ENCODE measurements at places on chromosomes 6 and 20.

- DNase-seq, result no peak
Measured at GRCh38 chr20:41098703-41099250, 38.6 kb upstream of the PLCG1 start.

GRCh38 chr6:2807342-2808090, 34.1 kb downstream of the SERPINB1 start:
- DNase-seq, result no peak

DNA sequence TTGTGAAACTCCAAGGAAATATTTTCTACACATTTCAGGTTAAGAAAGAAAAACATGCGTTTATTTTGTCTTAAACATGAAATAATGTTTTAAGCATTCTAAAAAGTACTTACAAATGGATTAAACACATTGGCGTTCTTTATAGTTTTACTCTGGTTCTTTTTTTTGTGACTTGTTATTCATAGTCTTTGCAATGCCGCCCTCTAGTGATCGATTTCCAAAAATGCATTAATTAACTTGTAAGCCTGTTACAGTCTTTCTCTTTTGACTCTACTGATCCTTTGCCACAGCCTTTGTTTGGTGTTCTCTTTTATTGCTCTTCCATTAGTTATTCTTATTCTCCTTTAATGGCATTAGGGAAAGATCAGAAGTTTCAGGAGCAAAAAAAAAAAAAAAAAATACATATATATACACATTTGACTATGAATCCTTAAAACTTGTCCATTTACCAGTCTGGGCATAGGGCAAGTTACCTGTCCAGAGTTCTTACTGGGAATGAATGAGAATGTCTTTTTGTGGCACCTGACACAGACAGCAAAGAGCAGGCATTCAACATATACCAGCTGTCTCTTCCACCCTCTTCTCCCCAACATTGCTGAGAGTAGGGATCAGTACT, 59.9 kb downstream of the MACROD2 start:
- DNase-seq, result no peak

GRCh38 chr20:53828682-53829254, 235.1 kb upstream of the ZNF217 start:
- DNase-seq, result no peak

DNA sequence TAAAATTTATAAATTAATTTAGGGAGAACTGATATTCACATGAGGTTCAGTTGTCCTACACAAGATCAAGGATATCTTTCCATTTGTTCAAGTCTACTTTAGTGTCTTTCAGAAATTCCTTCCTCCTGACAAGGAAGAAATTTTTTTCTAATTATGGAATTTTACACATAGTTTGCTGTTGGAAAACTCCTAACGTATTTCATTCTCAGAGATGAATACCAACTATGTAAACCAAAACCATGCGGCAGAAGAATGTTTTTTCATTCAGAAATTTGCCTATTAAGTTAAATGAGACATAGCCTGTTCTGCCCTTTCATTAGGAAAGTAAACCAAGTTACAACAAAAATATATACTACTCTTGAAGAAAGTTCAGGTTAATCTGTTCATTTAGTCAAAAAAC, 111.2 kb upstream of the PRDM1 start:
- no peak for DNase-seq

DNA sequence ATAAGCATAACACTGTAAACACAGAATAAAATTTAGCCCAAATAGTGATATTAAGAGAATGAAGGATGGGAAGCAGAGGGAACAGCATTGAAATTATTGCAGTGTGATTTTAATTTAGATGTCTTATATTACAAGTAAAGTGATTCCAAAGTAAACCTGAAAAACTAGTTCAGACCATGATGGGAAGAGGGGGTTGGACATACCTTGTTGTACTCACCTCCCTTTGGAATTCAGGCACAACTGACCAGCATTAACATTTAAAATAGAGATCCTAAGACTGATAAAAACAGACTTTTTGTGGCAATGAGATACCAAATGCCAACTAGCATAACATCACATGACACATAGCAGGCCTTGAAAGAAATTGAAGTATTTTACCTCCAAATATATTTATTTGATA, 262.6 kb upstream of the PRND start:
- no peak for DNase-seq

GRCh38 chr6:69673298-69673697, 123.5 kb downstream of the LMBRD1 start:
- no peak for DNase-seq

DNA sequence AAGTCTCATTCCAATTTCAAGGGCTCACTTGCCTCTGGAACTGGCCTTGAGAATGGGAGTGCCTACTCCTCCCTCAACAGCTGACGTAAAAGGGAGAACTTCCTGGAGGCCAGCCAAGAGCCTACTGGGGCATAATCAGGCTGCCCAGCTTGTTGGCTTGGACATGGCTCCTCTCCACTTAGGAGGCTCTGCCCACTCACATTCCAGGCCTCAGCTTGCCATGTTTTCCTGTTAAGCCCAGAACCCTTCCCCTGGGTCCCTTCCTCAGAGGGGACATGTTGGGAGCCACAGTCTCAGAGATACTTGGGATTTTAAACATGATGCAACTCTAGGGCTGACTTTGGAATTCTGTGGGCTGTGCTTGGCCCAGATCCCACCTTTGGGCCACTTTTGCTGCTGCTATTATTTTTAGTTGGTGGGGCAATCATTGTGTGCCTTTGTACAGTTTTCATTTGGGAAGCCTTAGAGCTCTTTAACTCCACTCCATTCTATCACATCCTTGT, 31.5 kb upstream of the ADTRP start:
- no peak for DNase-seq

GRCh38 chr6:27599859-27600532, 127.1 kb upstream of the ZNF184 start:
- no peak for DNase-seq

- no peak for DNase-seq
Measured at GRCh38 chr6:27809067-27809938, 102.9 kb downstream of the OR2B2 start.

- DNase-seq, result no peak
Measured at GRCh38 chr6:41549673-41550072, 3.5 kb downstream of the FOXP4 start.

- no peak for DNase-seq
Measured at GRCh38 chr6:136236466-136237293, 13.4 kb downstream of the MTFR2 start.

DNA sequence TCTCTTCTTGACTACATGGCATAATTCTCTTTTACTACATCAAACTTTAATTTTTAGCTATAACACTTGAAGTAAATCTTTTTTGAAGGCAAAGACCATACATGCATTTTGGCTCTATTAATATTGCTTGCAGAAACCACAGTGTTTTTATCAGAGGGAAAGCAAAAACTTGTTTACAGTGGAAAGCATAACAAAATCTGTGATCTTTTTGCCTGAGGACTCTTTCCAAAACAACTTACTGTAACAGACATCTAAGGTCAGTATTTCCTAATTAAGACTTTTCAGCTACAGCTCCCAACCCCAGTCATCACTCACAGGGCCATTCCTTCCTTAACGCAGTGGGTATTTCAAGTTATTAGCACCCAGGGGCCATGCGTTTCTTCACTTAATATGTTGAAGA, 274.7 kb downstream of the CDKAL1 start:
- no peak for DNase-seq

GRCh38 chr6:17839513-17840223, 132.9 kb upstream of the NUP153 start:
- no peak for DNase-seq

DNA sequence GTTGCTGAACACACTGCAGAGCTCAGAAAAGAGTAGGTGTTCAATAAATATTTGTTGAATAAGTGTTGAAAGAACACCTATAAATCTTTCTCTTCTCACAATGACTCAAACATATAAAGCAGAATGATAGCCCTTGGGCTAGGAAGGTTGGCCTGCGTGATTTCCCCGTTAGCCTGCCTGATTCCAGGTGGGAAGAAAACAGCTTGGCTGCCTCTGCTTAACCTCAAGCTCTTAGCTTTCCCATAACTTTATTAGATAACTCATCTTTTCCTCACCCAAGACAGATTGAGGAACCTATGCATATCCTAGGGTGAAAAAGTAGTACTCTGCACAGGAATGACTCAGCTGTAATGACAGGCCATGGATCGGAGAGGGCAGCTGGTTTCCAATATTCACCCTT, 300.3 kb upstream of the ID4 start:
- DNase-seq, result no peak

- DNase-seq, result no peak
Measured at GRCh38 chr20:45545754-45546453, 1.3 kb downstream of the EPPIN start.

DNA sequence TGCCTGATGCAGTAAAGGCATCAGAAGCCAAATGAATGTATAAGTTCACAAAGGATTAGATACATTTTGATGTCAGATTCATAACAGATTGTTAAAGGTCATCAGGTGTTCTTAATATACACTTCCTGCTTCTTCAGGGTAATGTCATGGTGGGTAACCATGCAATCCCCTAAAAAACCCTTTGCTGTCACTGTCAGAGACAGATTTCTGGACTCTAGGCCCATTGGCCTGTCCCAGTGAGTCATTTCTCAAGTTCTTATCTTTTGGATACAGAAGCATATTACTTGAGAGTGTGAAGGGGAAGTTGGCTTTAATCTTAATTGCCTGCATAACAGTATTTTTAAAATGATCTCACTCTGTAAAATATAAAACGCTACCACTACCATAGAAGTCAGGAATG, 895.6 kb upstream of the MAP3K7 start:
- no peak for DNase-seq

DNA sequence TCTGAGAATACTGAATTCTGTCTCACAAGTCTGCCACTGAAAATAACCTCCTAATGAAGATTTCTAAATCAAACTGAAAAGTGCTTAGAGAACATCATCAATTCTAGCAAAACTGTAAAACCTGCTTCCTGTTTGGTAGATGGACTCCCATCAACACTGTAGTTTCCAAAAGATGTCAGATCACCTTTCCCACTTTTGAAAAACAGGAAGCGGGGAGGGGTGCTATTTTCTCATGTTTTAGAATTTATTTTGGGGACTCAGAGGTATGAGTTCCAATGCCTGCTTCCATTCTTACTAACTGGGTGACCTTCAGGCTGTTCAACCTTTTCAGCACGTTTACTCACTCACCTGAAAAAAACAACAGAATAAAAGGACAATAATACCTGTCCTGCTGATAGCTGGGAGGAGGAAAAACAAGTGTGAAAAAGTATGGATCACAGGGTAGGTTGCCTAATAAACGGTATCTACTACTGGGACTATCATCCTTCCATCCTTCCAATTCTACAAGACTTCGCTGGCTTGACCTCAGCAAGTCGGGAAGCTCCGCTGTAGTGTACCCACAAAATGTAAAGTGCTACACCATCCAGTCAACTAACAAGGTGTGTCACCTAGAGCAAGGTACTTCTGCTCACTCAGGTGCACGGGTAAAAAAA, 1.1 kb downstream of the ATP5F1E start:
- DNase-seq, result no peak

DNA sequence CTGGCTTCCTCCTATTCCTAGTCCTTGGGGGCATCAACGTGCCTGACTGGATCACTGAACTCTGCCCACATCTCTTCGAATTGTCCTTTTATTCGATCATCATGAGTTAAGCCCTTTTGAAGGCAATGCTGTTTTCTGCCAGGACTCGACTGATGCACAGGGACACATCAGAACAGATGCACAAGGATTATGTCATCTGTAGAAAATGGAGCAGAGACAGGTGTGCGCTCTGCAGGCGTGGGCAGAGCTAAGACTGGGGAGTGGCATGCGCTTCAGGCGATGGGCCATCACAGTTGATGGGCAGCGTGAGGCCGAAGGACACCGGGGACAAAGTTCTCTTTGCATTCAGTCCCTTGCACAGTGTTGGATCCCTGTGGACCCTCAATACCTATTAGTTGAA, 13.1 kb downstream of the GABRR1 start:
- no peak for DNase-seq

- no peak for DNase-seq
Measured at GRCh38 chr6:64815718-64816117, 891.3 kb downstream of the EYS start.

DNA sequence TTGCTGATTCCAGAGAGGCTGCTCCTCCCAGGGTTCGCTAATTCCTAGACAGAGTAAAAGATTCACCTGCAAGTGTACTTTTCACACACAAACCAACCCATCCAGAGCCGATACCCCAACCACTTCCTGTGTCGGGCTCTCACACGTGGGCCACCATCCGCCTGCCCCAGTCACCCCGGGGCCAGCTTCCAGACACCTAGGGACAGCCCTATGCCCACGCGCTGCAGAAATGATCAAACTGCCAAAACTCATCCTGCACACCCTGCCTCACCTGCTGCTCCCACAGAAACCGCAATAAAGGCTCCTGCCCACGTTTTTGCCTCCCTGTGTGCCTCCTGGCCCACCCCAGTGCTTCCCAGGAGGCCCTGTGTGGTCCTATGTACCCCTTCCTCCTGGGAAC, 59.5 kb downstream of the PSMG4 start:
- no peak for DNase-seq

DNA sequence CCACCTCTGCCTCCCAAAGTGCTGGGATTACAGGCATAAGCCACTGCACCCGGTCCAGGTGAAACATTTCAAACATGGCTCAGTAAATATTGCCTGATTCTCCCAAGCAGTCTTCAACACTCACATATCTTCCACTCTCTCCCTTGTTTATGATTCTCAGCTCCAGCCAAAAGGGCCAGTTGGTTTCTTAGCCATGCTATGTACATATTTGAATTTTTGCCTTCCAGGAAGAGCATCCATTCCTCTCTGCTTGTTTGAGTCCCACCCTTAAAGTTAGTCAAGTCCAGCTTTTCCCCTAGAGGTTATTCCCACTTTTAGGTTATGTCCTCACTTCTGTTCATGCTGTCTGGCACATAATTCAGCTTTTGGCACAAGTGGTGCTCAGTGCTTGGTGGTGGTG, 5.9 kb downstream of the KIFC1 start:
- no peak for DNase-seq

- DNase-seq, result no peak
Measured at GRCh38 chr6:168170841-168171601, 92.0 kb upstream of the FRMD1 start.

GRCh38 chr6:116461331-116461931, at the start of gene CALHM6:
TSS of gene CALHM6 (plus strand) at chr6:116461375. CDS start at chr6:116461930, 555 bp downstream.
- DNase-seq, result no peak

GRCh38 chr20:57884956-57885355, 175.1 kb upstream of the PMEPA1 start:
- DNase-seq, result no peak

DNA sequence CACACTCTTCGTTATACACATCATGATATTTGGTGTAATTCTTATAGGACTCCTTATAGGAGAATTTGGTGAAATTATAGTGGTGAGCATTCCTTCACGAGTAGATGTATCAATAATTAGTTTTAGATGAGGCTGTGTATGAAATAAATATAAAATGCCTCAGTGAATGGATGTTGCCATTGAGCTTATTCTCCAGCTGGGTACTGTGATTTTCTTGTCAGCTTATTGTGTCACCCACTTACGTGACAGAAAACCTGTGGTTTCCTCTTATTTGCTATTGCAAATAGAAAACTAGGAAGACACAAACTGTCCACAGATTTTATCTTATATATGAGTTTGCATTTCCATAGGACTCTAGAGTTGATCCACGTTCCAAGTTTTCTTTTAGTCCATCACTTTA, 439.9 kb upstream of the RNF217 start:
- DNase-seq, result no peak

- DNase-seq, result no peak
Measured at GRCh38 chr6:168756009-168756634, 315.1 kb downstream of the SMOC2 start.

GRCh38 chr6:111087106-111087835, at the start of gene SLC16A10:
TSS of gene SLC16A10 (plus strand) at chr6:111087503. CDS start at chr6:111087753, 250 bp downstream.
- peak; percentile 71 for DNase-seq

GRCh38 chr6:103183831-103184411, 1675.8 kb downstream of the HACE1 start:
- DNase-seq, result no peak

- DNase-seq, result no peak
Measured at GRCh38 chr6:113402544-113402943, 454.6 kb upstream of the MARCKS start.

GRCh38 chr6:132666118-132666517, 7.1 kb upstream of the TAAR1 start:
- DNase-seq, result no peak

Measured in NCI-H1436 treated with DMSO at 0.1 percent for 48 hours (cell line).